Karpas-422 (cell line): ENCODE measurements at places on chromosomes 11 and 22. TPM values are rescaled to one million over a fixed set of nuclear protein-coding genes. Genes with fewer than 3 reads are reported as not detected.

- no peak for DNase-seq
These were observed 35.0 kb downstream of the INTS4 start for GRCh38 chr11:77959434-77959833.

GRCh38 chr11:105073456-105074165 is 28.5 kb upstream of the CARD16 start:
- no peak for DNase-seq

DNA sequence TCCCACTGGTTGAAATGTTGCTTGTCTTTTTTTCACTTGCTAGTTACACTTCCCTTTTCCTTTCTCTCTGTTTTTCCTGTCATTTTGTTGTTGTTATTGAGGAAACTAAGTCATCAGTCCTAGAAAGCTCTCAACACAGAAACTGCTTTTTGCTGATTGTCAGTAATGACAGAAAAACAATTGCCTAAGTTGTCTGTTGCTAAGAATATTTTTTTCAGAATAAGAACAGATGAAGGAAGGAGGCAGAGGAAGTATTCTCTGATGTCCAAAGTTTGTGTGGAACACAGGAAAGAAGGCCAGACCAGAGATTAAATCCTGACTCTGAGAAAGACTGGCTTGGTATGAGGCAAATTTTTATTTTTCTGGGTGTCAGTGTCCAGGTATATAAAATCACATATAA is 163.3 kb downstream of the CASP12 start:
- DNase-seq = no peak

- DNase-seq = no peak
These were observed 34.2 kb downstream of the TBC1D22A start for GRCh38 chr22:46796566-46797195.

KREMEN1 gene
- not detected in 2 replicates for total RNA-seq

ACR gene
- not detected in 2 replicates for total RNA-seq

GRCh38 chr11:20364341-20364792 is 853 bp downstream of the HTATIP2 start:
- no peak for DNase-seq
